Pancreas (tissue), 10 donors: ENCODE measurements at places on chromosomes 11 and 22. TPM values are rescaled to one million over a fixed set of nuclear protein-coding genes. Genes with fewer than 3 reads are reported as not detected.

The GGTLC3 gene
- total RNA-seq: not detected

GRCh38 chr11:15006139-15006759 lies 34.1 kb upstream of the CALCA start:
- DNase-seq: no peak

DNA sequence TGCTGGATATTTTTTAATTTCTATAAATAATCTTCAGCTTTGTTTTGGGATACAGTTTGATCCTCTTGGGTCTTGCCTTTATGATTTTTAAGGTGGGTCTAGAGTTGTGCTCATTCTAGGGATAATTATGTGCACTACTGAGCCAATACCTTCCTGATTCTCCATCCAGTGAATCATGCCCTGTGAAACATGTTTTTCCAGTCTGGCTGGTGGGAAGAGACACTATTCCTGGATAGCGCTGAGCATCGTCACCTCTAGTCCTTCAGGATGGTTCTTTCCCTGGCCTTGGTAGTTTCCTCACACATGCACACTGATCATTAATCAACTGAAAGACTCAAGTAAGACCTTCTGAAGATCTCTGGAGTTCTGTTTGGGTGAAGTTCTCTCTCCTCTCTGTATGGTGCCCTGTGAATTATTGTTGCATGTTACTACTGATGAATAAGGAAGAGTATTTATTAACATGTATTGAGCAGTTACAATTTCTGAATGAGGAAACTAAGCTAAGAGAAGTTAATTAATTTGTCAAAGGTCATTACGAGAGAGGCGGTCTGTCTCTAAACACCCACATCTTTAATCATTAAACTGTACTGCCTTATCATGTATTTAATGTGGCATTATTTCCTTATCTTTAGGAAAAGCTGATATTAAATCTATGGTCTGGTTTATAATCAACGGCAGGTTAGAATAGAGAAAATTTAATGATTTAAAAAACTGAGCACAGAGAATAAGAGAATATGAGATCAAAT lies 39.1 kb upstream of the LIPT2 start:
- no peak for DNase-seq

The SSTR3 gene
- 1.3 TPM for total RNA-seq

GRCh38 chr11:122848186-122848585 lies 9.9 kb downstream of the CRTAM start:
- no peak for DNase-seq

DNA sequence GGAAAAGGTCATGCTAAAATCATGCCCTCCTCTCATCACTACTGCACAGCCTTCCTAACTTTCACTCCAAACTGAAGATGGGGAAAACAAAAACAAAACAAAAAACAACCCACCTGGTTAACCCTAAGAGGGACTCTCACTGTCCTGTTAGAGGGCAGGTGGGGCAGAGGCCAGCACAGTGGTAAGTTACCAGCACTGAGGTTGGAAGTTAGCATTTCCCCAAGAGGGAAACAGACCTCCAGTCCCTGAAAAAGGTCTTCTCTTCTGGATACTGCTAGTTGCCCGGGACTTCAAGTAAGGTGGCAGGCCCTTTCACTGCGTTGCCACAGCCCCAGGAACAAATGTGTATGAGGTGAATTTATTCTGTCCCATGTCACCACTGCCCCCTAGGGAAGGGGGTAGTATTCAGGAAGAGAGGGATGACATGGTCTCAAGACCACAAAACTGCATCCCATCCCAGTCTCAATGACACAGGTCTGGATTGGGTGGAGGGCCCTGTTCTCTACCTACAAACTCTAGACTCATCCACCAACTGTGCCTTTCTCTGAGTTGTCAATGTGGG lies 792 bp upstream of the ADAMTS8 start:
- no peak for DNase-seq

DNA sequence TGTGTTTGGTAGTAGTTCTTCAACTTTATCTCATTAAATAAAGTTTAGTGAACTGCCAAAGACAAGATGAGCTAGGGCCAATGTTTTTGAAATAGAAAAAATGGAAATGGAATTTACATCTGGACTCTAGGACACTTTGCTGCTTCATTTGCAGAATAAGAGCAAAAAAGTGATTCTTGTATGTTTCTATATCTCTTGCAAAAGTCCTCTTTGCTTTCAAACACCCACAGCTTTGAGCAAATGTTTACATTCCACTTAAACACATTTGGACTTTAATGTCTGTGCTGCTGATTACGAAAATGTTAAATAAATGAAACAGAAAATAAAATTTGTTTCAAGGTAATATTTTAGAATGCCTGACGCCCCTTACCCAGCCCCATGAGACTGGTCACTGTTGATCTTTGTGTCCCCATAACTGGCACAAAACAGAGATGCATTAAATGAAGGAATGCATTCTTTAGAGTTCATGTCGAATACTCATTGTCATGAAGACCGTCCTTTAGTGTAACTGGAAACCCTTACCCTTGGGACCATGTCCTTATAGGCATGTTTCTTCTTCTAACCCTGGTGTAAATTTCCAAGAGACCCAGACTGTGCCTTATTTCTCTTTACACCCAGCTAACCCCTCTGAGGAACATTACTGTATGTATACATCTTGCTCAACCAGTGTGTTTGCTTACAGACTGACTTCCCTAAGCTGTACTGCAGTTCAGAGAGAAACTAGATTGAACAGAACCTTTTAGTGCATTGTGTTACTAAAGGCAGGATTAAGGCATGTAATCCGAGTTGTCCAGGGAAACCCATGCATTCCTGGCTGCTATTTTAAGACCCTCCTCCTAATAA lies 199.7 kb downstream of the NAV2 start:
- DNase-seq: no peak

DNA sequence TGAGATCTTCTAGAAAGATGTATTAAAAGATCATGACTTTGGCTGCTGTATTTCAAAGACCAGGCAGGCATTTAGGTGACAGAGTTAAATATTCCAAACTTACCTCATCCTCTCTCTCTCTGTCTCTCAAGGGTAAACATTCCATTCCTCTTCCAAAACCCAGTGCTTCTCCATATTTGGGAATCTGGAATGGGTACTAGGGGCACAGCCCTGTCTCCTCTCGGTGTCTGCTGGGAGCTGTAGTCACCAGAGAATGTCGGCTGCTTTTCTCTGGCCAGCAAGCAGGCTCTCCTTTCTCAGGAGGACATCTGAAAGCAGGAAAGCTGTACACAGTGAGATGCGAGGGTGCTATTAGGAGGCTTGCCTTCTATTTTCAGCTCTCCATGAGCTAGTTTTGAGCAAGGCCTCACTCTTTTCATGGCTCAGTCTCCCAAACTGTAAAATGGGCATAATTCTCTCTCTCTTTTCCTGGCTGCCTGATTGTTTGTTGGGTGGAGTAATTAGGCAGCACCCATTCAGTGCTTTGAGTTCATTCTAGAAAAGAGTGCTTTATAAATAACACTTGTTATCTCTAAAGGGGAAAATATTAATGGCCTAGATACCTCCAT lies 9.3 kb upstream of the PEX26 start:
- DNase-seq: no peak

GRCh38 chr11:119742263-119742861 lies 13.4 kb upstream of the NECTIN1 start:
- no peak for DNase-seq

DNA sequence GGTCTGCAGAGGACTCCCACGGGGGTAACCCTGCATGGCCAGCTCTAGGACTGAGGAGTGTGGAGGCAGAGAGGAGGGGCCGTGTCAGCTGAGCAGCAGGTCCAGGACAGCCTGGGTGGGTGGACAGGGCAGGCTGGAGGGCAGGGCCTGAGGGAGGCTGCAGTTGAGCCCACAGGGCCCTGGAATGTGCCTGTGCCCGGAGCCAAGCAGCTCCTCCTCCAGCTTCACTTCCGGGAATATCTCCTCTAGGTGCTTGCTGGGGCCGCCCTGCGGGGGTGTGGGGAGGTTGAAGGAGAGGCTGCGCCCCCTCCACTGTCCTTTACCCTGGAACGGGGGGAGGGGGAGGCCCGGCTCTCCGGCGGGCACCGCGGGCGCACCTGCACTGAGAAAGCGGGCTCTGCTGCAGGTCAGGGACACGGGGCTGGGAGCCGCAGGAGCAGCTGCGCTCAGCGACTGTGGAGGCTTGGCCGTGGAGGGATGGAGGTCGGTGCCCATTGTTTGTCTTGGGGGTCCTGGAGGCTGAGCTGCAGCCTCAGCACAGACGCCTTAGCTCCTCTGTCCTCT lies 1293.2 kb downstream of the BRD1 start:
- DNase-seq: no peak

GRCh38 chr11:116993599-116993998 lies 104.6 kb downstream of the SIK3 start:
- DNase-seq: no peak

GRCh38 chr11:112797648-112798293 lies 163.4 kb upstream of the NCAM1 start:
- DNase-seq: peak; percentile 26

- DNase-seq: no peak
These were observed 199.2 kb downstream of the IGLL1 start for GRCh38 chr22:23380911-23381310.

The OR5B12 gene
- total RNA-seq: not detected

- DNase-seq: no peak
These were observed 1039.2 kb downstream of the TBC1D22A start for GRCh38 chr22:47801541-47802245.

The TSPAN32 gene
- total RNA-seq: 0.34 TPM

DNA sequence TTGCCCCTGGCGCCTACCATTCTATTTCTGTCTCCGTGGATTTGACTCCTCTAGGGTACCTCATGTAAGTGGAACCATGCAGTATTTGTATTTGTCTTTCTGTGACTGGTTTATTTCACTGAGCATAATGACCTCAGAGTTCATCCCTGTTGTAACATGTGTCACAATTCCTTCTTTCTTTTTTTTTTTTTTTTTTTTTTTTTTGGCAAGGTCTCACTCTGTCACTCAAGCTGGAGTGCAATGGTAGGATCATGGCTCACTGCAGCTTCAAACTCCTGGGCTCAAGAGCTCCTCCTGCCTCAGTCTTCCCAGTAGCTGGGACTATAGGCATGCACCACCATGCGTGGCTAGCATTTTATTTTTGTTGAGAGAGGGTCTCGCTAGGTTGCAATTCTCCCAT lies 74.0 kb upstream of the SEPTIN5 start:
- DNase-seq: no peak

- no peak for DNase-seq
These were observed 19.3 kb upstream of the NUCB2 start for GRCh38 chr11:17257196-17257595.

The YPEL1 gene
- total RNA-seq: 2.0 TPM

DNA sequence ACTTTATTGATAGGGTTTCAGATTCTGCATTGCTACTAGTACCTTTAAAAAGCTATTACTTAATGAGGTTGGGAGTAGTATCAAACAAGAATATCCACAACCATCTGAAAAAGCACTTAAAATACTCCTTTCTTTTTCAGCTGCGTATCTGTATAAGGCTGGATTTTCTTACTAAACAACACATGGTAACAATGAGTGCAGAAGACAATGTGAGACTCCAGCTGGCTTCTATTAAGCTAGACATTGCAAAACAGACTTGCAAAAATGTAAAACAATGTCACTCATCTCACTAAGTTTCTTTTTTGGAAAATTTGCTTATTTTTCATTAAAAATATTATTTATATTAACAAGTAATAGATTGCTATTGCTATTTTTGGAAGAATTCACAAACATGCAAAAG lies 132.6 kb downstream of the WNT11 start:
- no peak for DNase-seq

DNA sequence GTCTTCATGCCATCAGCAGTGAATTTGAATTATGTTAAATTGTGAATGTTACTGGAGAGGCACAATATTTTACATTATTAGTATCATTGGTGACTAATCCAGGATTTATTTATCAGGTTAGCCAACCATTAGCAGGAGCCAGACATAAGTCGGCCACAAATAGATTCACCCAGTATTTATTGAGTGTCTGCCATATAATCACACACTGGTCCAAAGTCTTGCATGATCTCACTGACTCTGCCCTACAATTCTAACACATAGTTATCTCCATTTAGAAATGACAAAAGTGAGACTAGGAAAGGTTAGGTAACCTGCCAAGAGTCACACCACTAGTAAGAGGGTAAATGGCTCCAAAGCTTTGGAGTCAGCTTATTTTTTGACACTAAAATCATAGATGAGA lies 179.6 kb downstream of the BLID start:
- DNase-seq: no peak

The INS gene
- total RNA-seq: 3,949 TPM

- DNase-seq: no peak
These were observed 585 bp downstream of the NF2 start for GRCh38 chr22:29604076-29604360.

DNA sequence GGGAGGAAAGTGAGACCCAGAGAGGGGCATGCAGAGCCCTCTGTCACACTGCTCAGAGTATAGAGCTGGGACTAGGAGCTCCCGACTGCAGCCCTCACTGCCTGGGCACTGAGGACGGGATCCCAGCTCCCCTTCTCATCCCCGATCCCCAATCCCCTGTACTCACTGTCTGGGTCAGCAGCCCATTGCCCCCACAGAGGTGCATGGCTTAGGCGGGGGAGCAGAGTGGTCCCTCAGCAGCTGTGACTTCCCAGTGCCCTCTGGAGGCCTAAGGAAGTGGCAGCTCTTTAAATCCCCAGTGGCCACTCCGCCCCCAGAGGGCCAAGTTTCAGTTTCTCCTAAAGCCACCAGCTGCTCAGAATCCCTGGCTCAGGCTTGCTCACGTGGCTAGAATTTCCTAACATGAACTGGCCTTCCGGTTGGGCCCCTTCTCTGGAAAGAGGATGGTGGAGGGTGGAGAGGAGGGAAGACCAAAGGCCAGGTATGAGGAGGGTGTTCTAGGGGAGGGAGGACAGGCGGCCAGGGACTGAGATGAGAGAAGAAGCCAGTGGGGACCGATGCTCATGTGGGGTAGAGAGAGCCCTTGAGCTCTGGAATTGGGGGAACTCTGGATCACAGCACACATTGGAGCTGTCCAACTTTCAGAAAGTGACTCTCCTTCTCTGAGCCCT lies at the start of gene BATF2:
TSS of gene BATF2 (minus strand) at position 262 of the 671 bp plus-strand sequence. CDS start at position 205, 57 bp downstream.
- DNase-seq: peak; percentile 84

DNA sequence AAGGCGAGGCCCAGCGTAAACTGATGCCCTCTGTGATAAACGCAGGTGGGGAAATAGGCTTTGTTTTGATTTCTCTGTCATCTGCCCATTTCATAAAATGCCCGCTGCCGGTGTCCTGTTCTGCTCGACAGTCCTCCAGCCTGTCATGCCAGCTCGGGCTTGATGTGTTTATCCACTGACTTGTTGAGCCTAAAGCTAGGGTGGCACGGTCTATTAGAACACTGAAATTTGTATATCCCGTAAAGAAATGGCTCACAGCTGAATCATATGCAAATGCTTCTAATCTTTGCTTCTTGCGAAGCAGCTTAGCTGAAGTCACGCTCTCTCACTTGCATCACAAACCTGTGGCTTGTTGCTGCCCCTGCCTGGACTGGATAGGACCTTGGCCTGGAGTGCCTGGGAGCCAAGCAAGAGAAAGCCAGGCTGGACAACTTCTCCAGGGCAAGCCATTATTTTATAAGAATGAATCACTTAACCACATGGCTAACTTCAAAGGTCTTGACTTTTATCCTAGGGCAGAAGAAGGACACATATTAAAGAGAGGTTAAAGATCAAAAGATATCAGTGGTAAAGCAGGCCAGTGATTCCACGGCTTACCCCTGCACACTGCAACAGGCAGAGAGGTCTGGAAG lies 33.1 kb downstream of the EHF start:
- peak; percentile 70 for DNase-seq
